Activated T-cell treated with anti-CD3 and anti-CD28 coated beads, Interleukin-2, amount 50 U/mL, for 4 hours (primary cell): ENCODE measurements at places on chromosomes 6 and 20.

DNA sequence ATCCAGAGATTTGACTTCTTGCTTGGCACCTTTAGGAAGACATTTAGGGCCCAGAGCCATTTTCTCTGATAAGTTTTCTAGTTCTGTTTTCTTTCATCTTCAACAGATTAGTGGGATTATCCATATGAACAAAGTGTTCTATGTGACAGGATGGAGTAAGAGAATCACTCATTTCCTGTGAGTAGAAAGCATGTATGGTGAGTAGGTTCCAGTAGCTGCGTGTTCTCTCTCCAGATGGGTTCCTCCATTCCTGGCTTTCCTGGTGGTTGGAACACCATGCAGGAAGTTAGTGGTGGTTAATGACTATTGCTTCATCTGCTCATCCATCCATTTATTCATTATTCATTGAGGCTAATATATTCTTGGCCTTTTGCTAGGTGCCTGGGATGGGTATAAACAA, 54.0 kb downstream of the EFCAB8 start:
- no peak for DNase-seq

- DNase-seq = no peak
Observed at GRCh38 chr6:1906609-1907008, 296.9 kb downstream of the FOXC1 start.

DNA sequence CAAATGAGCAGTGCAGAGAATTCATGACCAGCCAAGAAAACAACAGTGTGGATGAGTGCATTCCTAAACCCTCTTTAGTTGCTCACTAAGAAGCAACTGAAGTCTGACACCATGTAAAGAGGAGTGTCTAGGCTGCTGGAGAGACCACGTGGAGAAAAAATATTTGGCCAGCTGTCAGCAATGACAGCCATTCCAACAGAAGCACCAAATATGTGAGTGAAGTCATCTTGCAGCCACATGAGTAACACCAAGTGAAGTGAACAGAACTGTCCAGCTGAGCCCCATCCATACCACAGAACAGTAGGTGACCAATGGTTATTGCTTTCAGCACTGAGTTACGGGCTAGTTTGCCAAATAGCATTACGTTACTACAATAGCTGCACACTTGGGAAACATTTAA, 89.4 kb downstream of the TBXT start:
- DNase-seq = no peak

GRCh38 chr20:24422091-24422760, 47.2 kb upstream of the SYNDIG1 start:
- no peak for DNase-seq

- no peak for DNase-seq
Observed at GRCh38 chr6:96194675-96195074, 178.9 kb downstream of the FUT9 start.

DNA sequence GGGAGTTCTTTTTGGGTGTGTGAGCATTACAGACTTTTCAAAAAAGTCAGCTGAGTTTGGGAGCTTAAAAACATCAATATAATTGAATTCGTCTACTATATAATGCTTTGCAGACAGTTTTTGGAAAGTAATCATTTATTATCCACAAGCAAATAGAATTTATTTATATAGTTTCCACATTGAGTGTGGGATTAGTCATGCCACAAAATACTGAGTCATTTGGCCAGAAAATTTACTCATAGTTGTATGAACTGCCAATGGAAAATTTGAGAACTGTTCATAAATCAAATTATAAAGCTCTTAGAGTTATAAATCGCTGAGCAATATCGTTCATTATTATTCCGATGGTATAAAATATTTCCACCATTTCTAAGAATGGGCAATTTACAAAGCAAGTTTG, 5.0 kb downstream of the BEND6 start:
- DNase-seq = no peak

GRCh38 chr20:53706466-53707370, 113.1 kb upstream of the ZNF217 start:
- no peak for DNase-seq
